AG10803 (cell line): ENCODE measurements at places on chromosomes 1 and 21.
A peak's percentile ranks its signal among the peaks of the same experiment; 100 is the strongest.

DNA sequence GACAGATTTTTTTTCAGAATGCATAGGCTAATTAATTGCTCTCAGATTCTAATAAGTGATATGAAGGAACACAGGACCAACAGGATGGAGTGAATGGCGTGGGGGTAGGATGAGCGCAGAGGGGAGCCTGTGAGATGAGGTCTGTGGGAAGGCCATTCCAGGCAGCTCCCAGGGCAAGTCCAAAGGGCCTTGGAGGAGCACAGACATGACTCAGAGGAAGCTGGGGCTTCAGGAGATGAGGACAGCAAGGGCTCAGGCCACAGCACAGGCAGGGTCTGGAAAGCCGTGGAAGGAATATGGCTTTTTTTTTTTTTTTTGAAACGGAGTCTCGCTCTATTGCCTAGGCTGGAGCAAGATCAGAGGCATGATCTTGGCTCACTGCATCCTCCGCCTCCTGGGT, 35.1 kb downstream of the FMN2 start:
- DNase-seq: no peak

DNA sequence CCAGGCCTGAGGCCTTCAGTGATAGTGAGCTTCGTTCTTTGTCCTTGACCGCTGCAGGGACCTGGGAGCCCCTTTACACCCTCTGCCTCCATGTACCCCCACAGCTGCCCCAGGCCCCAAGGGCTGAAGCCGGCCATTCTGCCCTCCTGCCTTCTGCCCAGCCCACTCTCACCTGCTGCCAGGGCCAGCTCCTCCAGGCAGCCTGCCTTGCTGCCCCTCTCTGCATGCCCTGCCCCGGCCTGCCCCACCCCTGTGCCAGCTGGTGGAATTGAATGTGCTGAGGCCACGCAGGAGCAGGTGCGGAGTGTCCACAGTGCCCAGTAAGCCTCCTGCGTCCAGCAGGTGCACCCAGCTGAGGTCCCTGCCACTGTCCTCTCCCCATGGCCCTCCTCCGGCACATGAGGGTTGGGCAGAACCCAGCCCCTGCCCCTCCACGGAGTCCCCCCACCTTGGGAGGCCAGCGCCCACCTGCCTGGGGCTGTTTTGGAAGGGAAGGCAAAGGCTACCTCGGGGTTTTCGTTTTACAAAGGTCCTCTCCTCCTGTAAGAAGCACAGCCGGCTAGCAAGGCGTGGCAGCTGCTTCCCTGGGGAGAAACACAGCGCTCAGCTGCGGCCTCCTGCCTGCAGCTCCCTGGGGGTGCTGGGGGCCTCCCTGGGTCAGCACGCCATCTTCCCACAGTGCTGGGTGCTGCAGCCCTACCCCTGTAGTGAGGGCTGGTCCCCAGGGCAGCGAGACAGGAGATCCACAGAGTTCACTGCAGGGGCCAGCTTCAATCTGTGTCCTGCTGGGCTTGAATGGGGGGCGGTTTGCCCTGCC, 21.0 kb downstream of the MMEL1 start:
- DNase-seq: no peak

DNA sequence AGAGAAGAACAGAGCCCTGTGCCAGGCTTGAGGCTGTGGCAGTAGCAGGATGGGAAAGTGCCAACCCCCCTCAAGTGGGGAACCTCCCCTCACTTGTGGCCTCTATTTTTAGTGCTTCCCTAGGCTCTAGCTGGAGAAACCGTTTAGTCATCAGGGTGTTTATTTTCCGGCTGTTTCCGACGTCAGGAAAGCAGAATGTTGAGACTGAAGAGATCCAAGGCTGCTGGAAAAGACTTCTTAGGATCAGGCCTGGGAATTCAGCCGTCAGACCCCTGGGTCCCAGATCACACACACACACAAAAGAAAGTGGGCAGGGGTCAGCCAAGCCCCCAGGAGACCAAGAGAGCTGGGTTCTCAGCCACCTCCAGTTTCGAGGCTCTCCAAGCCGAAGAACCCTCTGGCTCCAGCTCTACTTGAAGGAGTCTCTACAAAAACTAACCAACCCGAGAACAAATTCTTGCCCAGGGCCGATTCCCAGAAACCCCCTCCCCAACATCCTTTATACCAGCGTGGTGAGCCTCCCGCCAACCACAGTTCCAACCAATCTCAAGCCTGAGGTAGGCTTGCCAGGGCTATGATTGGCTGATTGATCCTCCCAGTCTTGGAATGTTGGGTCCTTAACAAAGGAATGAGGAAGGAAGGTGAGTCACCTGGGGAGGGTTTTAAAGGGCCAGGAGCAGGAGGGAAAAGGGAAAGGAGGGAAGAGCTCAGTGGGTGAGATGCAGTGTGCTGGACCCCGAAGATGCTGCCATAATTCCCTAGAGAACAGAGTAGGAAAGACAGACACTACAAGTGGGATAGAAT, 2.5 kb upstream of the MEF2D start:
- peak; percentile 95 for DNase-seq

DNA sequence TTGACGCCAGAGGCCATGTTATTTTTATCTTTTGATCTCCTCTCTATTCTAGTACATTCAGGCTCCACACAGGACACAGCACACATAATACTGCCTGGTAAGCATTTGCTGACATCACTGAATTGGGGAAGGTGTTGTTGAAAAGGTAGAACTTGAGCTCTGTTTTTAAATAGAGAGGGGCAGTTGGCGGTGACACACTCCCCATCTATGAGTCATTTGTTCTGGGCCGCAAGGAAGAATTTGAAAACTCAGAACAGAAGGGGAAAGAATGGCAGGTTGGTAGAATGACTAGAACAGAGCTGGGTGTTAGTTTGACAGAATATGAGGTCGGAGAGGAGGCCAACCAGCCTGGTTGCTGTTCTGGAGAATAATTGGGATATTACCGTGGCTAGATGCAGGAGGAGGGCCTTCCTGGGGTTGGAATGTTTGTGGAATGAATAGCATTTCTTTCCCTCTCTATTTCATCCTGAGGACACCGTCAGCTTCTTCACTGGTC, 52.1 kb upstream of the ERRFI1 start:
- DNase-seq: peak; percentile 83

DNA sequence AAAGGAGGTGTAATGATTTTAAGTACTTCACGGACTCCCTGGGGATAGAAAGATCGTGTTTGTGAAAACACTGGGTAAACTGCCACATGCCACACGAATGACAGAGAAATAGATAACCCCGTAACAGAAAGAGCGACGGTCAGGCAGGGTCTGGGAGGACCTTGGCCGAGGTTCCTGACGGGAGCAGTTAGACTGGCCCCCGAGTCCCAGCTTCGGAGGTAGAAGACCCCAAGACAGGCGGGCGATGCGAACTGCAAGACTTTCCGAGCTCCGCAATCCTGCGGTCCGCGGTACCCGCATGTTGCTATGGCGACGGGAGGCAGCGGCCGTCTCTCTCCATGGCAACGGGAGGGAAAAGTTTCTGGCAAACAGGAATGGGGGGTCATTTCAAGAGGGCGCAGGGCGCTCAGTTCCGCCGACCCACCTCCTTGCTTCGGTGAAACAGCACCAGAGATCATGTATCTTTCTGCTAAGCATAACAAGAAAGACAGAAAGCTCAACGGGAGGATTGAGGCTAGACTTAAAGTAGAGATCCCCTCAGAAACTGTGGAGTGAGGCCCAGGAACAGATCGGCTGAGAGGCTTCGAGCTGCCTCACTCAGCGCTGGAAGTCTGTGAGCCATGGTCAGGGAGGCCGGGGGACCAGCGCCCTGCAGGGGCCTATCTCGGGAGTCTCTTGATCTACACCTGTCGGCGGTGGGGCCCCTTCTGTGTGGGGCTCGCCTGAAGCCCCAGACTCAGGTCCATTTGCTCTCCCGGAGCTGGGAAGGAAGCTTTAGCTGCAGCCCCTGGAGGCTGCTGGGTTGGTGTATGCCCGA, 685 bp upstream of the SYT6 start:
- DNase-seq: peak; percentile 9

DNA sequence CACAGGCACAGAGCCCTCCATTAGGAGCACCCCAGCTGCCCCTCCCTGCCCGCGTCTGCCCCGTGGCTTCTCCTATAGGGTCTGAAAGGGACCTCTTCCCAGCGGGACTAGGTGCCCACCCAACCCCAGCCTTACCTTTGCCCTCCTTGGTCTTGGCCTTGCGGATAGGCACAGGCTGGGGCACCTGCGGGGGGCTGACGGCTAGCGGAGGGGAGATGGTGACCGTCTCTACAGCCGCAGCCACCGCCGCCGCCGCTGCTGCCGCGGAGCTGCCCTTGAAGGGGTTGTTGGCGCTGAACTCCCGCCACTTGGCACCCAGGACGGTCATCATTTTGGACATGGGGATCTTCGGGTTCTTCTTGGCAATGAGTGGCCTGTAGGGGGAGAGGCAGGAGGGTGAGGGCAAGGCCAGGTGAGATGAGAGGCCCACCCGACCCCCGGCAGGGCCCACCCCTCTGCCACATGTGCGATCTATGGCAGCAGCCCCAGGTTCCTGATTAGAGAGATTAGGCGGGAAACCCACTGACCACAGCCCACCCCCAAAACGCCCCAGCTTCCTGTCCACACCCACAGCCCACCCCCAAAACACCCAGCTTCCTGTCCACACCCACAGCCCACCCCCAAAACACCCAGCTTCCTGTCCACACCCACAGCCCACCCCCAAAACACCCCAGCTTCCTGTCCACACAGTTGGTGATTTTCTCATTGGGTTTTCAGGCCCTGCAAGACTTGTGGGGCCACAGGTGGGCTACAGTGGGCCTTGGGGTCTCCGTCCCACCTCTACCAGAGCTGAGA, 25.4 kb downstream of the CHD5 start:
- no peak for DNase-seq

- no peak for DNase-seq
These were observed 8.2 kb upstream of the CBR3 start for GRCh38 chr21:36126621-36127110.

DNA sequence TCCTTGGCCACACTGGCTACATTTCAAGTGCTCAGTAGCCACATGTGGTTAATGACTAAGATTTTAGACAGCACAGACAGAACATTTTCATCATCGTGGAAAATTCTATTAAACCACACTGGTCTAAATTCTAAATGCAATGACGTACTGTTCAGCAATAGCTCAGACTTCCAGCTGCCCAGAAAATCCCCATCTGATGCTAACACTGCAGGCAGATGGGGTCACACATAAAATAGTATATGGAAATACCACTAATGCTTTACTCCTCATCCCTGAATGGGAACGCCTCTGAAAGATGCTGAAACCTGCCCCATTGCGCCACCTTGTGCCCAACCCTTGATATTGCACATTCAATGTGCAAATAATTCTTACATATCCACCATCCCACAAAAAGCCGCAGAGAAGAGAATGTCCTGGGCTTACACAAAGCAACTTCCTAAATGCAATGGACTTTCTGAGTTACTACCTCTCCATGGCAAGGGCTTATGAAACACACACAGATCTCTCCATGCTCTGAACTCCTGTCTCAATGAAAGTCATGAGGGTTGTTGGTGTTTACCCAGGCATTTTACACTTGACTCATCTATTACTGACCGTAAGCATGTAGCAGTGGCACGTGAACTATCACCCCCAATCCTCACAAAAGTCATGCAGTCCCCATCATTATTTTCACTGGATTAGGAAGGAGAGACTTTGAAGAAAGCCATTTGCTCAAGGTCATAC, 20.3 kb upstream of the SLC5A9 start:
- peak; percentile 95 for DNase-seq

DNA sequence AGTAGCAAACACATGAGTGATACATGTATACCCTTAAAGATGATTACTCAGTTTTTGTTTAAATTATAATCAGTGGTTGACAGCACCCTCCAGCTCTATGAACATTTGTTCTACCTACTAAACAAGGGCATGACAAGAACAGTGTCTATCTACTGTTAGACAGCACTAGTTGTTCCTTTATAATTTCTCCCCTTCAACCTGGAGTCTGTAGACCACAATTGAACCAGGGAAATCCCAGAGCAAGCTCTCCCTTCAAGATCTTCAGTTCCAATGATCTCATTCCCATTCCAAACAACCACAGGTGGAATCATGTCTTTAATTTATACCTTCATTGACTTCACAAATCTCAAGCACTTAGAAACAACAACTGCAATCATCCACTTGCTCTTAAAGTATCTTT, 216.1 kb downstream of the HHIPL2 start:
- DNase-seq: no peak

DNA sequence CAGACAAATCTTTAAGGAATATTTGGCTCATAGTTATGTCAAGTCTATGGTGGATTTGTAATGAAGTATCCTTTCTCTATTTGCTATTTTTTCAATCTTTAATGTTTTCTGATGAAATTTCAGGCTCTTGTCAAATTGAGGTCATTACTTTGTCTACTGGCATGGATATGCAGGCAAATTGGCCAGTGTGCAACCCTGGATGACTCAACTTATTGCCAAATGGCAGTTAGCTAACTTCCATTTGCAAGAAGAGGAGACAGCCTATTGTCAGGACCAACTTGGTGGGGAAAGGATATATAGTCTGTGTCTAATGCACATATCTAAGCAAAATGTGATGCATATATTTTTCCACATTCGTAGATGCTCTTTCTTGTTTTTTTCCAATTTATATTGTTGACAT, 530.5 kb downstream of the PTBP2 start:
- peak; percentile 95 for DNase-seq

DNA sequence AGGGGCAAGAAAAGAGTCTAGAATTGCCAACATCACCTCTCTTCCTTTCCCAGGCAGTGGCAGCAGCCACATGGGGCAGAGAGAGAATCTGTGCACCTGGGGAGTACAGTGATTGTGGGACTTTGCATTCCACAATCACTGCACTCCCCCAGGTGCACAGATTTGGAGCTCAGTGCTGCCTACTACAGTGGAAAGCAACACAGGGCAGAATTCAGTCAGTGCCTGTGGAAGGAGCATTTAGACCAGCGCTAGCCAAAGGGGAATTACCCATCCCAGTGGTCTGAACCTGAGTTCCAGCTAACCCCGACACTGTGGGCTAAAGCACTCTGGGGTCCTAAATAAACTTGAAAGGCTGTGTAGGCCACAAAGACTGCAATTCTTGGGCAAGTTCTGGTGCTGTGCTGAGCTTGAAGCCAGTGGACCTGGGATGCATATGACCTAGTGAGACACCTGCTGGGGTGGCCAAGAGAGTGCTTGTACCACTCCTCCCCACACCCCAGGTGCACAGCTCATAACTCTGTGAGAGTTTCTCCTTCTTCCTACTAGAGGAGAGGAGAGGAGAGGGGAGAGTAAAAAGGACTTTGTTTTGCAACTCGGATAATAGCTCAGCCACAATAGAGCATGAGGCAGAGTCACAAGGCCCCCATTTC, 50.3 kb downstream of the NUP210L start:
- DNase-seq: no peak

- DNase-seq: no peak
These were observed 48.1 kb downstream of the PRKCZ start for GRCh38 chr1:2098301-2098698.

DNA sequence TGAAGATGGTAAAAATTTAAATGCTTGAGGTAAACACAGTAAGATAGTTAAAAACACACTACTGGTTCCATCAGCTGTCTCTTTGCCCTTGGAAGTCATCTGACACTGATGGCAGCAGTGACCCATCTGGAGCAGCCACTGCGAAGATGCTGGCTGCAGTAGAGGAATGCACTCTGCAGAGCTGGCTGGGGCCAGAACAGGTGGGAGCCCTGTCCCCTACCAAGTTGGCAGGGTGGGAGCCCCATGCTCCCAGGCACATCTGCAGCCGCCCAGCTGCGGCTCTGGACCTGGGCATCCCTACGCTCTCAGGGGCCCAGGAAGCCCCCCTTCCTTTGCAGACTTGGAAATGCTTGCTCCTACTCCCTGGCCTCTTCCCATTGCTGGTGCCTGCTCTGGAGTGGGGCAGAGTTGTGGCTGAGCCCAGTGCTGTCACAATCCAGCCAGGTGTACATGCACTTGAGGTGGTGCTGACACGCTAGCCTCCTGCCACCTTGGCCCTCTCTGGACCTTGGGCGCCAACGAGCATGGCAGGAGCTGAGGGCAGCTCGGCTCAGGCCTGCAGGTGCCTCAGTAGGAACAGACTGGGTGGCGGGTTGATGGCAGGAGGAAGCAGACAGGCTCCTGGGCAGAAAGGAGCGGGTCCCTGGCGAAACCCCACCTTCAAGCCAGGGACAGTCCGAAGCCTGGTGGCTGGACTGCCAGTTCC, 227.0 kb downstream of the FGGY start:
- DNase-seq: no peak
